ENCODE measurements at places on chromosomes 3 and 15. TPM values are rescaled to one million over a fixed set of nuclear protein-coding genes. Genes with fewer than 3 reads are reported as not detected.

GRCh38 chr15:33608714-33609113 is 297.9 kb downstream of the RYR3 start:
- no peak for DNase-seq
- H3K4me1 ChIP-seq: no peaks in the 10 kb centered on the region
- no peaks in the 10 kb centered on the region for H3K36me3 ChIP-seq
- H3K27me3 ChIP-seq: peaks cover 25% of the 10 kb centered on the region
- H3K27ac ChIP-seq: no peak overlapping the region

- H3K27ac ChIP-seq: peak overlapping the region; percentile 83
- no peaks in the 10 kb centered on the region for H3K27me3 ChIP-seq
Observed at GRCh38 chr3:31980530-31981205, 394 bp downstream of the OSBPL10 start.

- no peak for DNase-seq
- no peaks in the 10 kb centered on the region for H3K27me3 ChIP-seq
- peak overlapping the region; percentile 97 for H3K27ac ChIP-seq
- H3K36me3 ChIP-seq: no peaks in the 10 kb centered on the region
- H3K4me3 ChIP-seq: no peak overlapping the region
Observed at GRCh38 chr15:39908186-39908585, 11.9 kb downstream of the GPR176 start.

Gene AADACL2
- not detected for total RNA-seq

Gene EFHB
- total RNA-seq: 1.0 TPM

All from chondrocyte (in vitro differentiated cells).